ENCODE measurements at places on chromosomes 3 and 15.

DNA sequence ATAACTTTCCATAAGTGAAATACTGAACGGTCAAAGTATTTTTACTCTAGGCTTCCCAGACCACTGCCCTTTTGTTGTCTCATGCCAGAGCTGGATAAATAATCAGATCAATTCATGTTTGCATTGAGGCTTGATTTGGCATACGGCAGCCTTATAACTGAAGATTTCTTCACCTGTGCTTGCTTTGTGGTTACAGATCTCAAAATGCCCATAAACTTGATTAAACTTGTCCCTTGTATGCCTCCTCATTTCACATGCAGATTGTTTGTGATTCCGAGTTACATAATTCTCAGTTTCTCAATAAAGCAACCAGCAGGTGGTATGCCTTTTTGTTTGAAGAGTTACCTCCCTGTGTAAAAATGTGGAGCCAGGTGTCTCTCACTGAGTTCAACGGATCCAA lies 211.4 kb upstream of the LRIG1 start:
- no peak for DNase-seq

DNA sequence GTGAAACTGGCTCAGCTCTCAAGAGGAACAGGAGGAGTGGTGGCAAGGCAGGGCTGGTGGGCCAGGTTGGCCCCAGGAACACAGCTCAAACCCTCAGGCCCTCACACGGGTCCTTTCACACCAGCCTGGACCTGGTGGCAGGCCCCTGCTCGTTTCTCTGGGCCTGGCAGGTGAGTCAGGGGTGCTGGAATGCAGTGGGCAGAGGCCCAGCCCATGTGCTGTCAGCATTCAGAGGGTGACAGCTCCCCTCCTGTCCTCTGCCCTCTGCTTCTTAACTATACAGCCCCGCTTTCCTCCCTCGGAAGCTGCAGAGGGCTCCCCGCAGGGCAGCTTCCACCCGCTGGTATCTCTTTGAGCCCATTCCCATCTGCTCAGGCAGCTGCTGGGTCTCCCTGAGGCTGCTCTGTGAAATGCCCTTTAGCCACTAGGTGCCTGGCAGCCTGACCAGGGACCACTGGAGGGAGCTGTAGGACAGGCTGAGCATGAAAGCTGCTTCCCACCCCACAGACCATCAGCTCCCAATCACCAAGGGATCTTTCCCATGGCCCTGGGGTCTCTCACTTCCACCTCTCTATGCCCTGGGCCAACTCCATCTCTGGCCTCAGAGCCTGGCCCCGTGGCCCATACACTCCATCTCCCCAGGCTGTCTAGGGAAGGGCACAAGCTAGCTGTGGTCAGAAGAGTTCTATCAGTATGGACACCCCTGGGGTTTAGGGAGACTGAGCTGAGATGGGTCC lies 24.8 kb downstream of the SHF start:
- no peak for DNase-seq

GRCh38 chr15:79919749-79920511 lies 23.1 kb upstream of the MTHFS start:
- DNase-seq, result no peak

DNA sequence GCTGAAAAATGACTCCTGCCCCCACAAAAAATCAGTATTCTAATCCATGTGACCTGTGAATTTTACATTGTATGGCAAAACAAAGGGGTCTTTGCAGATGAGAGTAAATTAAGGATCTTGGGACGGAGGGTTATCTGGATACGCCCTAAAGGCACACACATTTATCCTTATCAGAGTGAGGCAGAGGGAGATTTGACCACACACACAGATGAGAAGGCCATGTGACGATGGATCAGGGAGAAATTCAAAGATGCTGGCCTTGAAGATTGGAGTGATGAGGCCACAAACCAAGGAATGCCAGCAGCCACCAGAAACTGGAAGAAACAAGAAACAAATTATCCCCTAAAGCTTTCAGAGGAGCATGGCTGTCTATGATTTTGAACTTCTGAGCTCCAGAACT lies 288.5 kb downstream of the XXYLT1 start:
- DNase-seq, result no peak

- no peak for DNase-seq
Measured at GRCh38 chr3:190721330-190721729, 141.2 kb downstream of the GMNC start.

DNA sequence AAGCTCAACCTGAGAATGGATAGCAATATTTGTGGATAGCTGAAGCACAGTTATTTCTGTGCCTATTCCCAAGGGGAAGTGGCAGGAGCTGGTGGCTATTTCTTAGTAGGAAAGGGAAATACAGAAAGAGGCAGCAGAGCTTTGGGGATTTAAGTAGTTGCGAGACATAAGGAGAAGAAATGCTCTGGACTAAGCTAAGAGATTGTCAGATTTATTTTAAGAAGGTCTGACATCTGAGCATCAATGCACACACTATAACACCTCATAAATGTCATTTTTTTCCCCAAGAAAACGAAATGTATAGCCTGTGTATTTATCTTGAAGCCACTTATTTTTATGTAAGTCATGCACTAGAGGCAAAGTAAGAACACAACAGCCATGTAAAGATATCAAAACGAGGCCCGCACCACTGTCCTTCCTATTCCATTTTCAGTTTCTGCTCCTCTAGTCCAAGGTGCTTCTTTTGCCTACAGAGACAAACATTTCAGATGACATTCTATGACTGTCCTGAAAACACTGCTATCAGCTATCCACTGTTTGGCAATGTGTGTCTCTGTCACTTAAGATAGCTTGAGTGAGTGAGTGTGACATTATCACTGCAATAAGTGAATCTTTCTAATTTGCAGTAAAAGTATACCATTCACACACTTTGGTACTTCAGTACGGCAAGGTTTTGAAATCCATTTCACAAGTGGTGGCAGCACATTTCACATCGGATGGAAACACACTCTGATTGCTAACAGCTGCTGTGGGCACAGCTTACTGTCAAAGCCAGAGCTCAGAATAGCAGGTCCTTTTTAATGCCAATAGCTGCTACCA lies 62.7 kb upstream of the ICE2 start:
- DNase-seq, result no peak

GRCh38 chr3:89912031-89912430 lies 804.6 kb downstream of the EPHA3 start:
- no peak for DNase-seq

GRCh38 chr3:8441969-8442559 lies 59.6 kb upstream of the LMCD1 start:
- peak; percentile 78 for DNase-seq

DNA sequence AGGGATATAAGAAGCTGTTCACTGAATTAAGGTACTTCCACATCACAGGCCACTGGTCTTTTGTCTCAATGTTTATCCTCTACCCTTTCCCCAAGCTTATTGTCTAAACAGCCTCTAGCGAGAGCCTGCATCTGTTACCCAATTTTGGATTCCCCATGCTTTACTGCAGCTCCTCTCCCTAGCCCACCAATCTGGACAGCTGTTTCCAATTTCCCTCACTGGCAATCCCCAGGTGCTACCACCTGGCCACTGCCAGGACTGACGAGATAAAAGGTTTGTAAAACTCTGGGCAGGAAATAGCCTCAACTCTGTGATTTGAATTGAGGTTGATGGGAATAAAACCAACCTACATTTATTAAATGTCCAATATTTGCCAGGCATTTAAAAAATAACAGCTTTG lies 58.0 kb upstream of the TEX9 start:
- no peak for DNase-seq

GRCh38 chr3:9809239-9809614 lies 835 bp upstream of the TTLL3 start:
- no peak for DNase-seq

- no peak for DNase-seq
Measured at GRCh38 chr3:150635526-150635925, 32.4 kb downstream of the SELENOT start.

DNA sequence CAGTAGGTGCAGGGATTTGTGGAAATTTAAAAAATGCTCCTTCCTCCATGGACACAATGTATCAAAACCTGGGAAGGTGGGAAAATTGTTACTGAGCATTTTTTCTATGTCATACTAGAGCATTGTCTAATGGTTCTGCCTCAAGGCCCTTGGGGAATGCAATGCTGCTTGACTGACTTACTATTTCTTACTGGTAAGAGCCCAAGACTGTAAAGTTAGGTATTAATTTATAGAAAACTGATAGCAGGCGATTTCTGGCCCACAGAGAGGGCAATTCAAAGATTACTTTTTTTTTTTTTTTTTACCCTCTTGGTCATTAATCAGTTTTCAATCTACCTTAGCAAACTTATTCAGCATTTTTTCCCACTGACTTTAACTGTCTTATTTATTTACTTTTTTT lies 38.5 kb upstream of the MRPL3 start:
- DNase-seq, result no peak

DNA sequence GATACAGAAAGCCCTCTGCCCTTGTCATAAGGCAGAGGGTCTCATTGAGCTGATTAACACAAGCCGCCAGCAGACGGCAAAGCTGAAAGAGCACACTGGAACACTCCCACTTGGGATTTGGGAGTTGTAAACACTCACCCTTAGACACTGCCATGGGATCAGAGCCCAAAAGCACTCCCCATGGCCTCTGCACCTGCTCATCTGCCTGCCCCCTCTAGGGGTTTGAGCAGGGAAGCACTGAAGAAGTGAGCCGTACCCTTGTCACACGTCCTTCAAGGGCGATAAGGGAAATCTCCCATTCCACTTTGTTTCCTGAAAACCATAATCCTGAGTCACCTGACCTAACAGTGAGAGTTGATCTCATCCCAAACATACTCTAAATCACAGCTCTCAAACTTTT lies 14.7 kb downstream of the FSIP1 start:
- DNase-seq, result no peak

DNA sequence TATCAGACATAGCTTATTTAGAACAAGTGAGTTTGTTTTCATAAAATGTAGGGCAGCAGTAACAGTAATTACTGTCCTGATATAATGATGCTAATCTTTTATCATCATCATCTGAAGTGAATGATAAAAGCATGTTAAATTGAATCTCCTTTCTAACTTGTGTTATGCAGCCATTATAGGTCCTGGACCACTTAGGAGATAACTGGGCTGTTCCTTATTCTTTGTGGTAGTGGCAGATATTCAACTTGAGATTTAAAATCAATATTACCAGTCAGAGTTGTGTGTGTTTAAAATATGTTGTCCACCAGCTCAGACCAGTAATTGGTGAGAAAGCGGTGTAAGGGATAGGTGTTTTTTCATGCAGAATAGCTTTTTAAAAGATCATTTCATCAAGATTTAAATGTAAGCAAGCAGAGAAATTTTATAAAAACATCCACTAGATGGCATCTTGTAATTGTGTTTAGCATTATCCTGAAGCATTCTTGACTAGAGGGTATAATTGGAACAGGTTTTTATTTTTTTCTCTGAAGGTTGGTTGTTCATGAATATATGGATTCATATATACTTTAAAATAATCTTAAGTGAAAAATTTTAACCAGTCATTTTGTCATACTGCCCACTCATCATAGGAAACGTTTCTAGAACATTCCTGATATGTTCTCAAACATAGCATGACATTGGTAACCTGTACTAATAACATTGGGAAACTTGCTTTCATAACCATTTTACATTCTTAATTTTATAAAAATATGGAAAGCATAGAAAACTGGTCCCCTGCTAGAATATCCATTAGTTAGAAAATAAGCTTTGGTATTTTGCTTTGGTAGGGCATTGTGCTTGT lies 153.9 kb downstream of the BBX start:
- no peak for DNase-seq

GRCh38 chr3:45534632-45535031 lies 59.9 kb upstream of the LIMD1 start:
- DNase-seq, result no peak
